ENCODE measurements at places on chromosomes 3 and 15.

DNA sequence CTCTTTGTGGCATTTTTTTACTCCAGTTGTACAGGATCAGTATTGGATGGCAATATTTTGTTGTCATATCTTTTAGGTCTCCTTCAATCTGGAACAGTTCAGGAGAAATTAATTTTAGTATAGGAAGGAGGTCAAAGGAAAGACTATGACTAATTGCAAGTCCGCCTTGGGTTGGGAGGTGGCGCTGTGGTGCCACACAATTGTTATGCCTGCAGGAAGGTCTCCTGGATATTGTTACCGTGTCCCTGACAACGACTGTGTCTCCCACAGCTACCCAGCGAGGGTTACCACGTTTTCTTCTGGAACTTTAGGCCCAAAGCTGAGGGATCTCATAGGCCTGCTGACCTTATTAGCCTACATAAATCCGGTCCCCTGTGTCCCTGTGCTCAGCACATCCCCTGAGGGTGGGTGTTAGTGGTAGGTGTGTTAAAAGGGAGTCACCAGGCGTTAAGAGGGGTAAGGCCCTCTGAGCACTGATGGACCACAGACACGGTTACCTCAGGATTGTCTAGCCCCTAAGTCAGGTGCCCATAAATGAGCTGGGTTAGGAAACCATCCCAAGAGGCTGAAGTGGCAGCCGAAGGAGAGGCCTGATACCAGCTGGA lies 31.5 kb downstream of the KCNAB1 start:
- peak; percentile 60 for DNase-seq

DNA sequence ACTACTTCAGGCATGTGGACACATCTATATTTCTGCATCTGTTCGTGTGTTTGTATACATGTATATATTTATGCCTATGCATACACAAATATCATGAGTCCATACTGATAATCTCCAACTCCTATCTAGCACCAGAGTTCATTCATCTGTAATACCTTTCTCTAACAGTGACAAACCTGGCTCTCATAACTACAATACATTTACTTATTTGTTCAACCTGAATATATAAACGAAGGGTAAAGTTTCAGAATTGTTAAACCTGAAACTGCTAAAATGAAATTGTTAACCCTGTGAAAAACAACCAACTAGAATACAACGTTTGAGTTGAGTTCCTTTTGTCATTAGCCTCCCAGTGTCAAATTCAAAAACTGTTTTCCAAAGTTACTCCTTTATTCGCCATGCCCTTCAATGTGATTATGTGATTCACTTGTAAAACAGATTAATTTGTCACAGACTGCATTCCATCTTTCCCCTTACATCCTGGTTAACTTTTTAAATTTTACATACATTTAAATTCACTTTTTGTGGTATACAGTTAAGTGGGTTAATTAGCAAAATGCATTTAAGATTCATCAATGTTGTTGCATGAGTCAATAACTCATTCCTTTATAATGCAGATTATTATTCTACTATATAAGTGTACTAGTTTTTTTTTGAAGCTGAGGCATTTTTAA lies 58.5 kb downstream of the PIK3R4 start:
- DNase-seq, result no peak

DNA sequence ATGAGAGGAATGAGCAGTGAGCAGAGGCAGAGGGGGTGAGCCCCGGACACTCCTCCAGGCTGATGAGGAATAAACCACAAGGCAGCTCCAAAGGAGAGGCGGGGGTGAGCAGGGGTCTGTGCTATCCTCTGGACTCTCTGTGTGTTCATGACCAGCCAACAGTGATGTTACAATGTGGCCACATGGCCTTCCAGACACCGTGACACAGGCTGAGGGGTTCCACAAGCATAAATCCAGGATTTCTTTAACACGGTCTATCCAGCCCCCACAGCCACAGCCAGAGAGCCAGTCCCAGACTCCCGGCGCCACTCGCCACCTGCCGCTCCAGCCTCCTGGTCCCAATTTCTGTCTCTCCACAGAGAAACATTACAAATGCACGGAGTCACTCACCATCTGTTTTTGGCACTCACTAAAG lies 24.4 kb downstream of the XXYLT1 start:
- DNase-seq, result no peak

GRCh38 chr15:93505506-93505905 lies 416.5 kb upstream of the RGMA start:
- DNase-seq, result no peak

- no peak for DNase-seq
Observed at GRCh38 chr3:130925628-130926027, 31.7 kb downstream of the ATP2C1 start.

- no peak for DNase-seq
Observed at GRCh38 chr3:139264375-139264774, 79.4 kb upstream of the MRPS22 start.

DNA sequence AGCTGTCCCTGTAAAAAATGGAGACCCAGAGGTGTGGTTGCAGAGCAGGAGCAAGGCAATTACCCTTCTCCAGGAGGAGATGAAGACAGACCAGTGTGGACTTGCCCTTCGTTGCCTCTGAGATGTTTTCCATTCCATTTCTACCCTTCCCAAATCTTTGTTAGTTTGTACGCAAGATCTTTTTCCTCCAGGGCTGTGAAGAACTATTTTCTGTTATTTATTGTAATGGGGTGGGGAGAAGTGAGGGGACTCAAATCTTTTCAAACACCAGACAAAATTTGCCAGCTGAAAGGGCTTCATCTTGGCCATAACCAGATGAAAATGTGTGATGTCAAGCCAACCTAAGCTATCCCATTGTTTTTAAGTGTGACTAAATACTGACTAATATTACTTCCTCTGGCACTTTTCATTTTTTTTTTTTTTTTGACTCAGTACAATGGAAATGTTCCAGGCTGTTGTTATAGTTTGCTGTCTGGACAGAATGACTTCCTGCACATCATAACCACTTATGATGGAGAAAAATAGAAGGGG lies 271.3 kb upstream of the TPRG1 start:
- no peak for DNase-seq

DNA sequence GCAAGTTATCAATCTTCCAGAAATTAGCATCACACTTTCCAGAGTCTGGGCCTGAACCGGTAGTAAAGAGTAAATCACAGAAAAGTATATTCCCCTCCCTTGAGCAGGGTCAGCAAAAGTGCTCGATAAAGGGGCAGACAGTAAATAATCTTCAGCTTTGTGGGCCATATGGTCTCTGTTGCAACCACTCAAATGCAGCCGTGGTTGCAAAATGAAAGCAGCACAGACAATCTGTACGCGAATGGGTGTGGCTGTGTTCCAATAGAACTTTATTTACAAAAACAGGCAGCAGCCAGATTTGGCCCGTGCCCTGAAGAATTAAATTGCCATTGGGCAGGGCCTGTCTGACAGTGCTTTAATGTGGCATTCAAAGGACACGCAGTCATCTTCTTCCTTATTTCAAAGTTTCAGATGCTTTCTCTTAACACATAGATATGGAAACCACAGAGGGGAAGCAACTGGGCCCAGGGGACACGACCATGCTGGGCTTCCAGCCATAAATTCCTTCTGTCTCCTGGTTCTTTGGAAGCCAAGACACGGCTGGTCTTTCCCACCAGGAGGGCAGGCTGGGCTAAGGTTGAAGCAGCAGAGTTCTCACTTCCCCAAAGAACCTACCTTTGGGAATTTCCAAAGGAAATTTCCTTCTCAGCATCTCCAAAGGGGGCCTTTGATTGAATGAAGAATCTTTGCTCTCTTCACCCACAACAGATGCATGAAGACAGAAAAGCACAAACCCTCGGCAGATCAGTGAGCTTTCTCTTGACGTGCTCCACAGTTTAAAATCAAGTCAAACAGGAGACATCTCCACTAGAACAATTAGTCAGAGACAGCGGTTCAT lies 489.8 kb upstream of the PROK2 start:
- DNase-seq, result peak; percentile 46

DNA sequence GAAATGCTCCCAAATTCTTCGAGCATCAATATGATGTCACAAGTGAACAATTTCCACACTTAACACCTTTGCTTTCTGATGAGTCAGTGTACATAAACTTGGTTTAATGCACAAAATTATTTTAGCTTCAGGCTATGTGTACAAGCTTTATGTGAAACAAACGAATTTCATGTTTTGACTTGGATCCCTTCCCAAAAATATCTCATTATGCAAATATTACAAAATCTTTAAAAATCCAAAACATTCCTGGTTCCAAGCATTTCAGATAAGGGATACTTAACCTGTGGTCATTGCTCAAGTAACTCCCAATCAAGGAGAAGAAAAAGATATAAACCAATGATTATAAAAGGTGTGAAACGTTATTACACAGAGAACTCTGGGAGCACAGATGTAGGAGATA lies 25.2 kb downstream of the RAB5A start:
- no peak for DNase-seq

DNA sequence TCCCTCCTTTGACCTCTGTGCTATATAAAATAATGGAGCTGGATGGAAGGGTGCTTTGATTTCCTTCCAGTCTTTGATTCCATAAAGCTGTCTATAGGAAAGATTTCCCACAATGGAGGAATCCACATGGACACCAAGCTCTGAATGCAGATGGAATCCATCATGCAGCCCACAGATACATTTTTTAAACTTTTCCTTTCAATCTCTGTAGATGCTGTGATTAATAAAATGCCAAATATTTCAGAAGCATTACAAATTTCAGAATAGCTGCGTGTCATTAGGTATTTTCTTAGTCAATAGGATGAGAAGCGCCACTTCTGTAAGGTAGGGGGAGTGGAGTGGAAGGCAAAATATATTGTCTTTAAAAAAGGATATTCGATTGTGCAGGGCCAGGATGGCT lies 489.0 kb downstream of the NTRK3 start:
- DNase-seq, result no peak

- DNase-seq, result no peak
Observed at GRCh38 chr3:188003188-188004171, 150.5 kb upstream of the LPP start.

- DNase-seq, result peak; percentile 26
Observed at GRCh38 chr3:13581485-13582365, 32.8 kb downstream of the FBLN2 start.

DNA sequence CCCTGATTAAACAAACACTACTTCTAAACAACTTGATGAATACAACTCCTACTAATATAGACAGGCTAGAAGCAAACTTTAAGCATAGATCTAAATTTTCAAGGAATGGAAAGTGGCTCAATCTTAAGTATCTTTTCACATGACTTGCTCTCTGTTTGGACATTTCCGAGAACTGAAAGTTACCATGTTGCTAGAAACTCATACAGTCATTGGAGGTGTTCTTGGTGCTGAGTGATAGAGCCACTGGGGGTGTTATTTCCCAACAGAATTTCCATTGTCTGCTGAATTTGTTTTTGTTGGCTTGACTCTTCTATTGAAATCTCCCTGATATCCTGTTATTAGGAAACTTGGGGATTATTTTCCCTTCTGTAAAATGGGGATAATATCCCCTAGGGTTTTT lies 264.5 kb upstream of the RASGRP1 start:
- DNase-seq, result no peak

GRCh38 chr3:130950641-130951040 lies 56.8 kb downstream of the ATP2C1 start:
- no peak for DNase-seq

DNA sequence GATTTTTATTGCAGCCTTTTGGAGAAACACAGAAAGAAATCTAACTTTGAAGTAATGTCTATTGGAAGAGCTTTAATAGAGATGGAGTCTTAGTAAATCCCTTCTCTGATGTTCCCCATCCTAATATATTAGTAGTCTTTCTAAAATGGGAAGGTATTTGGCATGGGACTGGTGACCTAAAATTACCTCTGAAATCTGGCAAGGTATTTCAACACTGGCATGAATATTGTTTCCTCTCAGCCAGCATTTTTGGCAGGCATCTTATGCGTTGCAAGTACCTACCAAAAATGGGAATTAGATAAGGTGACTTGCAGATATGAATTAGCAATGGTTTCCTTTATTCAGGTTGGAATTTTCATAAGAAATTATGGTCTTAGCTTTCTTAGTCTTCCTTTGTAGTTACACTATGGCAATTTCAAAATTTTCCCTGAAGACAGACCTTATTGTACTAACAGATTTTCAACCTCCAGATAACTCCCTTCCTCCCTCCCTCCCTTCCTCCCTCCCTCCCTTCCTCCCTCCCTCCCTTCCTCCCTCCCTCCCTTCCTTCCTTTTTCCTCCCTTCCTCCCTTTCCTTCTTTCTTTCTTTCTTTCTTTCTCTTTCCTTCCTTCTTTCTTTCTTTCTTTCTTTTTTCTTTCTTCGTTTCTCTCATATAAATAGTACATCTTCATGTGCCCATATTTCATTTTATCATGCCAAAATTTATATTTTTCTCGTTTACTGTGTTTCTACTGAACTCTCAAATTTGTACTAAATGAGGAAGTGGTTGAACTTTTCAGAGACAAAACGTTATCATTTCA lies 168.2 kb upstream of the KCNMB2 start:
- no peak for DNase-seq

GRCh38 chr3:124118397-124118796 lies 126.5 kb upstream of the ROPN1 start:
- DNase-seq, result no peak

DNA sequence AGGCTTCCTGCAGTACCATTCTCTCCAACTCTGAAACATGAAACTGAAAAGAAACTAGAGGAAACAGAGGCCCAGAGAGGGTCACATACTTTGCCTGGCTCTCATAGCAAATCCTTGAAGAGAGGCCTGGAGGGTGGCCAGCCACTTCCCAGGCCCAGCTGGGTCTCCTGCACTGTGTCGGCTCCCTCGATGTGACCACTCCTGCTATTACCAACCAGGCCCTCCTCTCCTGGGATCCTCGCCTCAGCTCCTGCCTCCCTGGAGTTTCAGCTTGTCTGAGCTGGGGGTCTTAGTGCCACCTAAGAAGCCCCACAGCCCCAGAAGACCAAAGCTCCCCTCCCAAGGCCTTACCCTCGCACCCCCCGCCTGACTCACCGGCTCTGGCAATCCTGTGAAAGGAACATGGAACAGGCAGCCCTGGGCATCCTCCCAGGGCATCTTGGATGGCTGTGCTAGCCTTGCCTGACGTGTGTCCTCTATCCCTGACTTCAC lies 4.6 kb downstream of the LOXL1 start:
- DNase-seq, result no peak

DNA sequence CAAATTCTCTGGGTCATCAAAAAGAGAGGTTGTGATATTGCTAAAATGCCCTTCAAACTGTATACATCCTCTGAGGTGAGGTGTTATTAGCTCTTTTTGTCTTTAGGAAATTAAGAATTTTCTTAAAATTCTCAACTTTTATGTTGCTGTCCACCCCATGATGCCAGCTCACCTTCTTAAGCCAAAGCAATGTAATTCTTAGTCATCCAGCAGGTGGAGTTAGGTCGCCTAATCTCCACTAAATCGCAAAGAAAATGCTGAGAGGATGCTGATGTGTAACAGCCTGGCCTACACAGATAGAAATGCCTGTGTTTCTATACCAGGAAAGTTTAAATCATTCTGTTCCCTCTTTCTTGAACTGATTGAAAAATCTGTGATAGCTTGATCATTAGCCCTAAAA lies 770.2 kb upstream of the ALCAM start:
- DNase-seq, result peak; percentile 9

GRCh38 chr3:110149763-110150162 lies 812.4 kb upstream of the DPPA4 start:
- DNase-seq, result no peak

Data from activated CD4-positive, alpha-beta T cell treated with anti-CD3 and anti-CD28 coated beads, Interleukin-2, amount 10 ng/mL, durations not matched to agents 7 days and 5 days (primary cell).